ENCODE measurements at places on chromosomes 4 and X.

DNA sequence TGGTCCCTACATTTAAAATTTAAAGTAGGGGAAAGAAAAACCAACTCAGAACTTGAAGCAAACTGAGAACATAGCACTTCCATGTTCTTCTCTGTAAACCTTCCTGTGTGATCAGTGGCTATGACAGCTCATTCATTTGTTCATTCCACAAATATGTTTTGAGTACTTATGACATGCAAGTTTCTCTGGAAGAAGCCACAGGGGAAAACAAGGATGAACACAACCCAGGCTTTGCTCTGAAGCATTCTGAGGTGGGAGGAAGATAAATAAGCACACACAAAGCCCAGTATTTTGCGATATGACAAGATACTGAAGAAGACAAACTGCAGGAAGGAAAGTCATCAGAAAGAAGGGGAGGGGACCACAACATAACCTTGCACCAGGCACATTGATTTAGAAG, 96.4 kb downstream of the CHIC2 start:
- DNase-seq = no peak

GRCh38 chr4:105116616-105117319, 29.9 kb upstream of the TET2 start:
- DNase-seq = no peak

DNA sequence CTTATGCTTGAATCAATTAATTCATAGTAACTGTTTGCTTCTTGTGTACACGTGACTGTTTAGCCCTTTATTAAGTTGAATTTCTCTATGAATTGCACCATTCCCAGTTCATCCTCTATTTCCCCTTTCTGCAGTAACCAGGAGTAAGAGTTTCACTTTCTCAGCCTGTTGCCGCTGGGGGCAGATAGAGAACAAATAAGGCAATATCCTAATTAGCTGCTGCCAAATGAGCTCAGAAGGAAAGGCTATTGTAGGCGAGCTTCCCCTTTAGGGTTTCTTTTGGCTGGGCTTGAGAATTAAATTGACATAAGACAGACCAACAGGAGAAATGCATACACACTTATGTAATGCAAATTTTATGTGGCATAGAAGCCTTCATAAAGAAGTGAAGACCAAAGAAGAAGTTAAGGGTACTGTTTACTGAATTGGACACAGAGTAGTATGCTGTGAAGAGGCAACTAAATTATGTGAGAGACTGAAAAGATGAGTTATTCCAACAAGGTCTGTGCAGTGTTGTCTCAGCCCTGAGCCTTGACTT, 1594.7 kb downstream of the TECRL start:
- no peak for DNase-seq

- no peak for DNase-seq
These were observed 87.5 kb upstream of the RBPJ start for GRCh38 chr4:26233350-26233749.

DNA sequence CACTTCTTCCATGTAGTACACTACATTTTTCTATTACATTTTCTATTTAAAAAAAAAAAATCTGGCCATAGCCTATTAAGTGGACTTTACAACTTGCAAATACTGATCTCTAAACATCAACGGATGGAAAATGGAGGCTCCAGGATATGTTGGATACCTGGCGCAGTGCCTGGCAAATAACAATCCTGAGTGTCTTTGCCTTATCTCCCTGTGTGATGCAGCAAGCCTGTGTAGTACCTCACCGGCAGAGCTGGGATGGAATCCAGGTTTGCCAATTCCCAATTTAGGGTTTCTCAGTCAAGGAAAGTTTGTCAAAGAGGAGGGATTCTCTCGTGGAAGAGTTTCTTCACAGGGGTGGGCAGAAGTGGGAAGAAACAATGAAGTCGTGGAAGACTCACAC, 93.2 kb downstream of the KDR start:
- DNase-seq = no peak

DNA sequence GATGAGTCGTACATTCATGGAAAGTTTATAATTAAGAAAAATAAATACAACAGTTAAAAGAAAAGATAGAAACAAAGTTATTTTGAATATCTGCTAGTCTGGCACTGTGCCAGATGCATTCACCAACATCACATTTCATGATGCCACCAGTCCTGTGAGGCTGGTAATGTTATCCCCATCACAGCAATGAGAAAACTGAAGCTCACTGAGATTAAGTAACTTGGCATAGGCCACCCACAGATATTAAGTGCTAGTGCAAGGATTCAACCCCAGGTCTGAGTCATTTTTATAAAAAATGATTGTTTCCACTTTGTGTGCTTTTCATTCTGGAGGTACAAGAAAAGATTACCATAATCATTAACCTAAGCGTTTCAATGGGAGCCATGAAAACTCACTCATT, 65.0 kb upstream of the IL15 start:
- no peak for DNase-seq

GRCh38 chr4:181258569-181258968, 984.6 kb upstream of the TENM3 start:
- no peak for DNase-seq

DNA sequence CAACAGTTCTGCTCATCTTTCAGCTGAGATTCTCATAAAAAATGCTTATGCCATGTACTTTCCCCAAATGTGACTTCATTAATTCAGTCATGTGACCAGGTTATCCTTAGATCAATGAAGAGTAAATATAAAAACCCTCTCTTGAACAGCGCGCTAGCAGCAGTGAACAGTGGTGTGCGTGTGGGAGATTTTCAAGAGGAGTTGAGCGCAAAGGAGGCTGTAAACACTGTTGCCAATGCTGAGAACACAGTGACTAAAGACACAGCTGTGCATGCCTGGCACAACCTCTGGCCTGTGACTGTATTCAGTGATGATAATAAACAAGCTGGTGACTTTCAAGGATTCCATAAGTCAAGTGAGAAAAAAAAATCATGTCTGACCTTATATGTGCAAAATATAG, 25.1 kb downstream of the MSX1 start:
- no peak for DNase-seq

- DNase-seq = no peak
These were observed 382.2 kb upstream of the IGFBP7 start for GRCh38 chr4:57492251-57492878.

DNA sequence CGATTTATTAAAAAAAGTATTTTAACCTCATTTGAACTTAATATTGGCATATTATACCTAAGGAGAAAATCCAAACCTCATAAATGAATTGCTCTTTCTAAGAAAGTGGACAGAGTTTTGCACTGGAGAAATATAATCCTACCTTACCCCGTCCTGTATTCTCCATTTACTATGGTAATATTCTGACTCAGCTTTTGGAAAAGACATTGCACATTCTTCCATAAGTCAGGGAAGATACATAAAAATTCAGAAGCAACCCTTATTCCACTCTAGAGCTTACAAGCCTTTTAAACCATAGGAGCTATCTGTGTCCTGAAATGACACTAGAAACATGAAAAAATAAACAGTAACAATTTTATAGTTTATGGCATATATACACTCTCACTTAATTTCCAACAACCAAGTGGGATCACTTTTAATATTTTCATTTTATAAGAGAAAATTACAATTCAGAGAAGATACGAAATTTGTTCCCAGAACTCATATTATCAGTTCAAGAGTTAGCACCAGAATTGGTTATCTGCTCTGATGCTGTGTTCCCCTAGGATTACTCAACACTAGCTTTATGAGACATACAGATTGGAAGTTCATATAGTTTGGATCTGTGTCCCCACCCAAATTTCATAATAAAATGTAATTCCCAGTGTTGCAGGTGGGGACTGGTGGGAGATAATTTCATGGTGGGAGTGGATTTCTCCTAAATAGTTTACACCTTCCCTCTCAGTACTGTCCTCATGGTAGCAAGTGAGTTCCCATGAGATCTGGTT, 359.4 kb downstream of the ARAP2 start:
- DNase-seq = no peak

DNA sequence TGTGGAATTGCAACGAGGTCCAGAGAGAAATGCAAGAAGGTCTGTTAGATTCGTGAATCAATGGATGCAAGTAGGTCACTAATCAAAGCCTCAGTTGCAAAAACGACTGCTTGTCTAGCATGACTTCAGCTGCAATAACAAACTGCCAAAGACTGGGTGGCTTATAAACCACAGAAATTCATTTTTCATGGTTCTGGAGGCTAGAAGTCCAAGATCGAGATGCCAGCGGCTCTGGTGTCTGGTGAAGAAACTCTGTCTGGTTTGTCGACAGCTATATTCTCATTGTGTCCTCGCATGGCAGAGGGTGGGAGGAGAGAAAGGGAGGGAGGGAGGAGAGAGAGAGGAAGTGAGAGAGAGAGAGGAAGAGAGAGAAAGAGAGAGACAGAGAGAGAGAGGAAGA, 114.7 kb downstream of the MXRA5 start:
- DNase-seq = no peak

GRCh38 chr4:124307143-124307542, 405.4 kb downstream of the ANKRD50 start:
- DNase-seq = no peak

Measured in CD4-positive, alpha-beta T cell treated with Interleukin-6 for 4 hours (primary cell).